ENCODE measurements at places on chromosomes 1 and 21.

- DNase-seq: no peak
Observed at GRCh38 chr1:16095447-16095846, 22.0 kb upstream of the FAM131C start.

GRCh38 chr21:41678016-41678923 is 88.6 kb downstream of the RIPK4 start:
- DNase-seq: no peak

DNA sequence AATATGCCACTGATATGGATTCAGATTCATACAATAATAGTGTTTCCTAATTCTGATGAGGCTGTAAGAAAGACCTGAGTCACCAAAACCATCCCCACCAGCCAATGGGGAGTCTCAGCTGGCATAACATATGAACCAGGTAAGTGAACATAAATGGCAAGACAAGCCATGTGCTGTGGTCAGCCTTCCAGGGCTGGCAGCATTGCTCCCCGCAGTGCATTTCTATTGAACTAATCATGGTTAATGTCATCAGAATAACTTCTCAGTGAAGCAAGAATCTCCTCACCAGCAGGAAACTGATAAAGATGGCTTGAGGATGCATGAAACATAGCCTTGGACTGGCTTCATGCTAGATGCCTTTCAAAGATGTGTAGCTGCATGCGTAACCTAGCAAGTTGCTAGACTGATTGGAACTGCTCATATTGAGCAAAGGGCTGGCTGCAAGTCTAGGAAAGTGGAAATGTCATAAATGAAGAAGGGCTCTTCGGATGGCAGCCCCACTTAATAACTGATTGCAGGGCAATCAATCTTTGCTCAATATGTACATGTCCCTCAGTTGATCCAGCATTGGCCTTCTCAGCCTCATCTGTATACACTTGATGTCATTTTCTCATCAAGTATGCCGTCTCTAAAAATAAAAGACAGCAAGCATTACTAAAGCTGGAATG is 88.0 kb downstream of the NTNG1 start:
- DNase-seq: no peak

DNA sequence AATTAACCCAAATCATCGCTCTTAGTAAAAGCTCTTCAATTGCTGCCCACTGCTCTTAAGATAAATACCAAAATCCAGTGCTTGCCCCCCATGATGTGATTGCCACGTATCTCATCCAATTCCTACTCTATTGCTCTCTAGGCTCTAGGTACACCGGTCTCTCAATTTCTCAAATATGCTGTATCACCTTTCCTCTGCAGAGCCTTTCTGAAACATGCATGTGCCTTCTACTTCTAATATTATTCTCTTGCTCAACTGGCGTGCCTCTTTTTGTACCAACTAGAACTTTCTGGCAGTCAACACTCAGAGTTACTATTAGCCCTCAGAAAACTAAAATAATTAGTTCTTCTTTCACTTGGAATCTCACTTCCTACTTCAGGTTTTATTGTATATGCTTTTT is 111.7 kb upstream of the LBR start:
- no peak for DNase-seq

DNA sequence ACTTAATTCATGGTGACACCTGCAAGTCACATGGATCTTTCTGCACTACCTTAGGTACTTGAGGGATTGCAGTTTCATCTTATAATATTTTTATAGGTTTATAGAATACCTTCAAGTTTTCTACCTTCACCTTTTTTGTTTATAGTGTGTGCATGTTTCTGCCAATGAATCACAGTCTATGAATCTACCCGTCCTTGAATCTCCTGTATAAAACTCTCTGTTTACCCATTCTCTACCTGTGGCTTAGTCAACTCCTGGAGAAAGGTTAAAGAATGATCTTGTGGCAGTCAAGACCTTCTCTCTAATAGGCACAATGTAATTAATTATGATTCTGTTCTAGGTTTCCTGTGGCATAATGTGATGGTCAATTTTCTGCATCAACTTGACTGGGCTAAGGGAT is 3.2 kb upstream of the GSTM2 start:
- no peak for DNase-seq

Measured in stimulated activated naive CD8-positive, alpha-beta T cell treated with anti-CD3 and anti-CD28 coated beads, Interleukin-15, amount 100 ng/mL, for 72 hours (primary cell).